Memory B cell (primary cell): ENCODE measurements at places on chromosomes 11 and 22.
A peak's percentile ranks its signal among the peaks of the same experiment; 100 is the strongest.

DNA sequence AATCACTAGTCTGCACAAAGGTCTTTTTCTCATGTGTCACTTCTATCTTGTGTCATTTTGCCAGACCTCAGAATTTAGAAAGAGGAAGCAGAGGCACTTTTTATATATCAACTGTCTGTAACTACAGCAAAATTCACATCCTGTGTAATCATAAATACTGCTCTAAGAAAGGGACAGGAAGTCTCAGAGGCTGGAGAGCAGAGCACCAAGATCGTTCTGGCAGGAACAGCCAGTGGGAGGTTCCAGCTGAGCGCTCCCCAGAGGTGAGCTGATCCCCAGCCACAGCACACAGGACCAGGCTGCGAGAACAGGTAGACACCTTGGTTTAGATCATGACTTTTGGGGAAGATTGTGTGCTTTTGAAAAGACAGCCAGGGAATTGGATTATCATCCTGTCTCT lies at the start of gene MS4A7:
TSS of gene MS4A7 (plus strand) at position 179 of the 400 bp plus-strand sequence. CDS start 4,610 bp downstream, outside the sequence.
- peak; percentile 60 for DNase-seq
- H3K4me3 ChIP-seq = peak within 1 kb of the TSS; percentile 89
- H3K27ac ChIP-seq = peak within 1 kb of the TSS; percentile 98
- H3K36me3 ChIP-seq = peaks cover 14% of the 10 kb centered on the region
- H3K4me1 ChIP-seq = peaks cover 54% of the 10 kb centered on the region

DNA sequence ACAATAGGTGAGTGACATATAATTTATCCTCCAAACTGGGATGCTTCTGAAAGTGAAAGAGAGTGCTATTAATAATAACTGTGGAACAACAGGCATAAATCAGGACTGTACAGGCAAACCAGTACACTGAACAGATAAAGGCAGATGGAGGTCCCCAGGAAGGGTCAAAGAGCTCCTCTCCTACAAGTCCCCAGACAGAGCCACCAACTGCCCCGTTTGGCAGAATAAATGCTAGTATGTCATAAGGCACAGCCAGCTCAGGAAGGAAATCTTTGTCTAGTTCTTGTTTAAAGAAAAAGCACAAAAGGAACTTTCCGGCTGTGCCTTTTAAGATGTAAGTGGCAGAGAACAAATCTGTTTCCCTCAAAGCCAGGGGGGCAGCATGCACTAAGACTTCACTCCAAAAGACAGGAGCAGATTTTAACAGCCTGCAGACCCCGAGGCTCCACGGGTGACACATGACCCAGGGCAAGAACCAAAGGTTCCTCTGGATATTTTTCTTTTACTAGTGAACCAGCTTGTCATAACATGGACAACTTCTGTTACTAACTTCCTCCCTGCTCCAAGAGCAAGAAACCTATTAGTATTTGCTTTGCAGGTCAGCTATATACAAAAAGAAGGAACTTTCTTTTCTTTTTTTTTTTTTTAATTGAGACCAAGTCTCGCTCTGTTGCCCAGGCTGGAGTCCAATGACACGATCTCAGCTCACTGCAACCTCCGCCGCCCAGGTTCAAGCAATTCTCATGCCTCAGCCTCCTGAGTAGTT lies 50.2 kb downstream of the MYH9 start:
- H3K27ac ChIP-seq = peak overlapping the region; percentile 87
- no peaks in the 10 kb centered on the region for H3K27me3 ChIP-seq
- H3K36me3 ChIP-seq = peaks cover 36% of the 10 kb centered on the region
- no peak for DNase-seq
- H3K4me3 ChIP-seq = no peak overlapping the region

DNA sequence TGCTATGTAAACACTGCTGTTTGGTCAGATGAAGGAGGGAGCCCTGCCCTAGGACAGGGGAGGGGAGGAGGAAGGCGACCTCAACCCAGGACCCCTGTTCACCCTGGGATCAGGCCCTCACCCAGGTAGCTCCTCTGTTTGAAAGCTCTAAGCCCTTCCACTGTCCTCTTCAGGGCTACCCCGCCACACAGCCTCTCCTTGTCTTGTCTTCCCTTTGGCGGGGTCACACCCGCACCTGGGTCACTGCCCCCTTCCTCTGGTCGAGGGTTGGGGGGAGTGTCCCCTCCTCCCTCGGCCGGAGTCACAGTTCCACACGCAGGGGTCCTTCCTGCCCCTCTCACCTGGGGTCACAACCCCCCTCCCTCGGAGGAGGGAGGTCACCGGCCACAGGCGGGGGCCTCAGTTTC lies 463 bp upstream of the PTPMT1 start:
- peaks cover 10% of the 10 kb centered on the region for H3K4me1 ChIP-seq
- DNase-seq = no peak
- peak overlapping the region; percentile 61 for H3K27ac ChIP-seq
- H3K36me3 ChIP-seq = no peaks in the 10 kb centered on the region

DNA sequence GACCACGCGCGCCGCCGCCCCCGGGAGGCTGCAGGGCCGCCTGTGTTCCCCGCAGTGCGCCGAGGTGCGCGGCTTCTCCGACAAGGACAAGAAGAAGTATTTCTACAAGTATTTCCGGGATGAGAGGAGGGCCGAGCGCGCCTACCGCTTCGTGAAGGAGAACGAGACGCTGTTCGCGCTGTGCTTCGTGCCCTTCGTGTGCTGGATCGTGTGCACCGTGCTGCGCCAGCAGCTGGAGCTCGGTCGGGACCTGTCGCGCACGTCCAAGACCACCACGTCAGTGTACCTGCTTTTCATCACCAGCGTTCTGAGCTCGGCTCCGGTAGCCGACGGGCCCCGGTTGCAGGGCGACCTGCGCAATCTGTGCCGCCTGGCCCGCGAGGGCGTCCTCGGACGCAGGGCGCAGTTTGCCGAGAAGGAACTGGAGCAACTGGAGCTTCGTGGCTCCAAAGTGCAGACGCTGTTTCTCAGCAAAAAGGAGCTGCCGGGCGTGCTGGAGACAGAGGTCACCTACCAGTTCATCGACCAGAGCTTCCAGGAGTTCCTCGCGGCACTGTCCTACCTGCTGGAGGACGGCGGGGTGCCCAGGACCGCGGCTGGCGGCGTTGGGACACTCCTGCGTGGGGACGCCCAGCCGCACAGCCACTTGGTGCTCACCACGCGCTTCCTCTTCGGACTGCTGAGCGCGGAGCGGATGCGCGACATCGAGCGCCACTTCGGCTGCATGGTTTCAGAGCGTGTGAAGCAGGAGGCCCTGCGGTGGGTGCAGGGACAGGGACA lies 2.7 kb downstream of the NLRP6 start:
- DNase-seq = no peak
- H3K4me3 ChIP-seq = peak overlapping the region; percentile 73
- H3K27me3 ChIP-seq = peaks cover 21% of the 10 kb centered on the region

GRCh38 chr22:33811686-33812085 lies 108.6 kb downstream of the LARGE1 start:
- H3K27me3 ChIP-seq = no peaks in the 10 kb centered on the region
- DNase-seq = no peak
- H3K36me3 ChIP-seq = peaks cover 2% of the 10 kb centered on the region

GRCh38 chr11:2507212-2507901 lies 62.5 kb downstream of the KCNQ1 start:
- H3K36me3 ChIP-seq = peaks cover 2% of the 10 kb centered on the region
- H3K4me1 ChIP-seq = peaks cover 29% of the 10 kb centered on the region

- H3K36me3 ChIP-seq = no peaks in the 10 kb centered on the region
- no peak overlapping the region for H3K27ac ChIP-seq
- DNase-seq = no peak
- H3K27me3 ChIP-seq = peaks cover 2% of the 10 kb centered on the region
- no peak overlapping the region for H3K4me3 ChIP-seq
These were observed 37.2 kb upstream of the RAG2 start for GRCh38 chr11:36635066-36635862.

DNA sequence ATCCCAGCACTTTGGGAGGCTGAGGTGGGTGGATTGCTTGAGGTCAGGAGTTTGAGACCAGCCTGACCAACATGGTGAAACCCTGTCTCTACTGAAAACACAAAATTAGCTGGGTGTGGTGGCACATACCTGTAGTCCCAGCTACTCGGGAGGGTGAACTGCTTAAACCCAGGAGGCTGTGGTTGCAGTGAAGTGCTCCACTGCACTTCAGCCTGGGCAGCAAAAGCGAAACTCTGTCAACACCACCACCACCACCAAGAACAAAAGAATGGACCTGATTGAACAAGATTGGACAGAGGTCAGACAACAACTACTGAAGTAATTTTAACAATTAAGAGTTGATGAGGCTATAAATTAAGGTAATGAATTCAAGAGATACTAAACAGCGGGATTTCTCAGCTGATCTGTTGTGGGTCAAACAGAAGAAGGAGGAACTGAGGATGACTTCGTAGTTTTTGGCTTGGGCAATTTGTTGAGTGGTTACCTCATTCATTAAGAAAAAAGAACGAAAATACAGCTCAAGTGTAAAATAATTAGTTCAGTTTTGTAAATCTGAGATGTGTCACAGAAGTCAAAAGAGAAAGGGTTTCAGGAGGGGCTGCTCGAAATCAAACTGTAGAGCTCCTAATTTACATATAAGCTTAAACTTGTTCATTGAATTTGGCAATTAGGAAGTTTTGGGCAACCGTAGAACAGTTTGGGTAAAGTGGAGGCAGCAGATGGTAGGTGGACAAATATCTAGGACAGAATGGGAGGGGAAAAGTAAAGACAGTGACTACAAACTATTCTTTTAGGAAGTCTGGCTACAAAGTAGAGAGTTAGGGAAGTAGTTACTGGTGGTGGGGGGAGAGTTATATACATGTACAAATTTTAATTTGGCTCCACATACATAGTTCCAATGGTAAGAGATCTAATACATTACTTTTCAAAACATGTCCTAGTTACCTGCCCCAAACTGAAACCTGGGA lies 4.5 kb downstream of the IL18 start:
- peaks cover 3% of the 10 kb centered on the region for H3K27me3 ChIP-seq
- H3K27ac ChIP-seq = peak overlapping the region; percentile 12
- H3K4me3 ChIP-seq = no peak overlapping the region
- peaks cover 3% of the 10 kb centered on the region for H3K36me3 ChIP-seq

DNA sequence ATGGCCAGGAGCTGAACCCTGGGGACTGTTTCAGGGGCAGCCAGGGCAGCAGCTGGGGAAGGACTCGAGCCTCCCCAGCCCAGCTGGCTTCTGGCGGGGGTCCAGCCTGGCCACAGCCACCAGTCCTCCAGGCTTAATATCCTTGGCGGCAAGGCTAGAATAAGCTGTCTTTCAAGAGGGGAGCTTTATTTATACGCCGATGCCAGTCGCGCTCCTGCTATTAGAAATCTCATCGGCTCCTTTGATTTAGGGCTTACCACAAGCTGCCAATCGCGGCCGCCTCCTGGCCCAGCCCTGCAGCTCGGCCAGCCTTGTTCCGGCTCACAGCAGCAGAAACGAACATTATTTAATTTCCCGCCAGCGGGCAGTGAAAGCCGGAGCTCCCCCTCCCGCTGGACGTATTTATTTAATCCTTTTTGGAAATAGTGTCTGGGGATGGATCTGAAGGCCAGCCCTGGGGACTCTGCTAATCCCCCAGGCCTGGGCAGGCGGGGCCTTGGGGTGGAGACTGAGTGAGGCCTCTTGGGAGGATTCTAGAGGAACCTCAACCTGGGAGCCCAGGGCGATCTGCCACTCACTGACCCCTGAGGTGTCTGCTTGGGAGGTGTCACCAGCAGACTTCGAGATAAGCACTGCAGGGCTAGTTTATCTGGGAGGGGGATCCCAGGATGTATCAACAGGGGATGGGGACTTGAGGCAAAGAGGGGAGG lies 363.1 kb downstream of the MN1 start:
- DNase-seq = no peak
- H3K27ac ChIP-seq = no peak overlapping the region
- H3K4me3 ChIP-seq = no peak overlapping the region
- H3K36me3 ChIP-seq = no peaks in the 10 kb centered on the region
- H3K27me3 ChIP-seq = peaks cover 10% of the 10 kb centered on the region

- no peaks in the 10 kb centered on the region for H3K4me1 ChIP-seq
- no peak for DNase-seq
- H3K27me3 ChIP-seq = peaks cover 3% of the 10 kb centered on the region
- no peak overlapping the region for H3K27ac ChIP-seq
These were observed 421.8 kb downstream of the NTM start for GRCh38 chr11:131792243-131792642.

DNA sequence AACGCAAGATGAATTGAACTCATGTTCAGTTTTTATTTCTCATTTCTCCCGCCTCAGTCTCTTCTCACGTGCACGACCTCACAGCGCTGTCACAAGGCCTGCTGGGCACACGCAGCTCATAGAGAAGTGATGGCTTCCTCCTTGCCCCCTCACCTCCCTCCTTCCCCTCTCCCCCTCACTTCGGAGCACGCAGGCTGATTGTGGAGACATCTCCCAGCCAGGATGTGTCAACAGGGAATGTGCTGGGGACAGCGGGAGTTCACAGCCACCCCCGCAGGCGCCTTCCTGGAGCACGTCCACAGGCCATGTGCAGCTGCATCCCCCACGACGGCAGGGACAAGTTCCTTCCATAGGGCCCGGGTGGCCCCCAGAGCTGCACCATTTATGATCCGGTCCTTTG lies 29.1 kb upstream of the KRTAP5-6 start:
- no peak overlapping the region for H3K27ac ChIP-seq
- DNase-seq = no peak
- H3K27me3 ChIP-seq = peaks cover 13% of the 10 kb centered on the region
- no peak overlapping the region for H3K4me3 ChIP-seq
- no peaks in the 10 kb centered on the region for H3K36me3 ChIP-seq
- H3K4me1 ChIP-seq = peaks cover 3% of the 10 kb centered on the region

DNA sequence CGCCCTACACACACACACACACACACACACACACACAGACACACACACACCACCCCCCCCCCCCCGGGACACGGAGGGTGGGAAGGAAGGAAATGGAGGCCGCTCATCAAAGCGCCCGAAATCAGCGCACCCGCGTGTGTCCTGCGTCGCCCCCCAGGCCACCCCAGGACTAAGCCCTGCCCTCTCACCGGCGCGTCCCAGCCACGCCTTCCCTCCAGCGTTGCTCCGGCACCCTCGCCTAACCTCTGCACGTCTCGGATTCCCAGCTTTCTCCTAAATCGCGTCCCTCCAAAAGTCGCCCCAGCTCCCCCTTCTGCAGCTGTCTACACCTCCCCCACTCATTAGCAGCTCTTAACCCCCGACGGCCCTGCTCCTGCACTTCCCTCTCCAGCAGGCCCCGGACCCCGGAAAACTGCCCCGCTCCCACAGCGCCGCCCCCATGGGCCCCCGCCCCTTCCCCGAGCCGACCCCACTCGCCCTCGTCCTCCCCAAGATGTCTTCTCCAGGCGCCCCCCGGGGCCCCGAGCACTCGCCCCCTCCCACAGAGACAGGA lies 557 bp downstream of the PACSIN2 start:
- peak overlapping the region; percentile 99 for H3K4me3 ChIP-seq
- DNase-seq = no peak
- peak overlapping the region; percentile 96 for H3K27ac ChIP-seq
- H3K36me3 ChIP-seq = no peaks in the 10 kb centered on the region
- H3K27me3 ChIP-seq = no peaks in the 10 kb centered on the region
- H3K4me1 ChIP-seq = peaks cover 20% of the 10 kb centered on the region
